Upper lobe of left lung (tissue), 6 donors: ENCODE measurements at places on chromosomes 7 and 10.

GRCh38 chr10:104681485-104681884, 40.4 kb downstream of the SORCS3 start:
- no peak for DNase-seq

DNA sequence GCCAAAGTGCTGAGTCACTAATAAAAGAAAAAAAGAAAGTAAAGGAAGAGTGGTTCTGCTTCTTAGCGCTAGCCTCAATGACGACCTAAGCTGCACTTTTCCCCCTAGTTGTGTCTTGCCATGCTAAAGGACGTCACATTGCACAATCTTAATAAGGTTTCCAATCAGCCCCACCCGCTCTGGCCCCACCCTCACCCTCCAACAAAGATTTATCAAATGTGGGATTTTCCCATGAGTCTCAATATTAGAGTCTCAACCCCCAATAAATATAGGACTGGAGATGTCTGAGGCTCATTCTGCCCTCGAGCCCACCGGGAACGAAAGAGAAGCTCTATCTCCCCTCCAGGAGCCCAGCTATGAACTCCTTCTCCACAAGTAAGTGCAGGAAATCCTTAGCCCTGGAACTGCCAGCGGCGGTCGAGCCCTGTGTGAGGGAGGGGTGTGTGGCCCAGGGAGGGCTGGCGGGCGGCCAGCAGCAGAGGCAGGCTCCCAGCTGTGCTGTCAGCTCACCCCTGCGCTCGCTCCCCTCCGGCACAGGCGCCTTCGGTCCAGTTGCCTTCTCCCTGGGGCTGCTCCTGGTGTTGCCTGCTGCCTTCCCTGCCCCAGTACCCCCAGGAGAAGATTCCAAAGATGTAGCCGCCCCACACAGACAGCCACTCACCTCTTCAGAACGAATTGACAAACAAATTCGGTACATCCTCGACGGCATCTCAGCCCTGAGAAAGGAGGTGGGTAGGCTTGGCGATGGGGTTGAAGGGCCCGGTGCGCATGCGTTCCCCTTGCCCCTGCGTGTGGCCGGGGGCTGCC, at the start of gene IL6:
Gene IL6, plus strand, starts transcription at position 294 of the 807 bp plus-strand sequence. Its CDS starts 63 bp downstream, at position 357.
- peak; percentile 95 for DNase-seq

DNA sequence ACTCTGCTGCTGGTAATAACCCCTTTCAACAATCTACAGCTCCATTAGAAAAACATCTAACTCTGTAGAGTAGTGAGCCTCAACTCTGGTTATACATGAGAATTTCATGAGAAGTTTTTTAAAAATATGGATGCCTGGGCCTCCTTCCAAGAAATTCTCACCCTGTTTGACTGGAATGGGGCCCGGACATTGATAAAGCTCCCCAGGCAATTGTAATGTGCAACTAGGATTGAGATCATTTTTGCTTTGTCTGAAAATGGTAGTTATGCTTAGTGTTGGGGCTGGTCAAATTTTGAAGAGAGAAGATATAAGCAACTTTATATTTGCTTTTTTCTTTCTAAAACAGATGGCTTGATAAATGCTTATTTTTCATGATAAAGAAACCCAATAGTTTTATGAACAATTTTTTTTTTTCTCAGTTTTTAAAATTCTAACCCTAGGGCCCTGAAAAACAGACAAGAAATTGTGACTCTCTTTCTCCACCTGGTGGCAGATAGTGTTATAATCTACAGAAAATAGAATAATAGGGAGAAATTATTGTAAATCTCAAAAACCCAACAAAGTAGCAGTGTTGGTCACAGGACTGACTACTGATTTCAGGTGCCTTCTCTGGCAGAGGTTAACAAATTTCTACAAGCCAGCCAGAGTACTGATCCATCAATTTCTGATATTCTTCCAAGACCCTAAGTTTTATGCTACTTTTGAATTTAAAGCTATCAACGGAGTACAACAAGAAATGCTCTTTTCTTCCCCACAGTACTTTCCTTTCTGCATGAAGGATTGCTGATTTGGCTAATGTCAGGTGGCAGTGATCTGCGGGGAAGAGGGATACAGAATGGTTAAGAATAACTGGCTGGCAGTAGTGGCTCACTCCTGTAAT, 174.8 kb downstream of the DKK1 start:
- DNase-seq: no peak

GRCh38 chr7:30922596-30922995, 10.9 kb downstream of the AQP1 start:
- peak; percentile 22 for DNase-seq

- no peak for DNase-seq
Measured at GRCh38 chr10:391305-391704, 256.1 kb downstream of the ZMYND11 start.

DNA sequence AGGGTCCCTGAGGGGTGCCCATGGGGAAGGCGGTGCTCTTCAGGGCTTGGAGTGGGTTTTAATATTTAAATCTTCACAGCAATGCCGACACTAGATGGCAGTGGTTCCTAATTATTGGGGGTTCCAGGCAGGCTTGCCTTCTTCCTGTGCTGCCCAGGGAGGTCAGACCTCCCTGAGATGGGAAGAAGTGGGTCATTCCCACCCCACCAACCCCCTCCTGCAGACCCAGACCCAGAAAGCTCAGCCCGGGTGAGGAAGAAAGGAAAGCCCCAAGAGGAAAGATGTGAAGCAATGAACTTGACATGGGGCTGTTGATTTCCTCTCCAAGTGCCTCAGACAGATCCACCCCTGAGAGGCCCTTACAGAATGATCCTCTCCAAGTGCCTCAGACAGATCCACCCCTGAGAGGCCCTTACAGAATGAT, 85.1 kb upstream of the LANCL2 start:
- no peak for DNase-seq

DNA sequence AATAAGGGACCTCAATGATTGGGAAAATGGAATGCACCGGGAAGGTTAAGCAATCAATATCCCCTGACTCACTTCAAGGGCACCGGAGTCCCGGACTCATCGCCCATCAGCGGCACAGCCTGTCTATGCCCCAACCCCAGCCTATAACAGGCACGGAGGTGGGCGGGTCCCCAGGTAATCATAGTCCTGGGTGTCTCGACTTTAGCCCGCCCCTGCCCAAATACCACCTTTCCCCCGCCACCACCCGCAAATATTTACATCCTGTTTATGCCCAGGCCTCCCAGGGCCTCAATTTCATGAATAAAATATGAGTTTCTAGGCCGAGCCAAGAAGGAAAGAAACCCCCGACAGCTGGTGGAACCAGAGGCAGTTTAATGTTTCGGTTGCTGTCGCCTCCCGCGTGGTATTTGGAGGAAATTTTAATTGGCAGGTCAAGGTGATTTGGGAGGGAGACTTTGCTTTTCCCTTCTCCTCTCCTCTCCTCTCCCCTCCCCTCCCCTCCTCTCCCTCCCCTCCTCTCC, 15.6 kb upstream of the RFC2 start:
- DNase-seq: peak; percentile 53

DNA sequence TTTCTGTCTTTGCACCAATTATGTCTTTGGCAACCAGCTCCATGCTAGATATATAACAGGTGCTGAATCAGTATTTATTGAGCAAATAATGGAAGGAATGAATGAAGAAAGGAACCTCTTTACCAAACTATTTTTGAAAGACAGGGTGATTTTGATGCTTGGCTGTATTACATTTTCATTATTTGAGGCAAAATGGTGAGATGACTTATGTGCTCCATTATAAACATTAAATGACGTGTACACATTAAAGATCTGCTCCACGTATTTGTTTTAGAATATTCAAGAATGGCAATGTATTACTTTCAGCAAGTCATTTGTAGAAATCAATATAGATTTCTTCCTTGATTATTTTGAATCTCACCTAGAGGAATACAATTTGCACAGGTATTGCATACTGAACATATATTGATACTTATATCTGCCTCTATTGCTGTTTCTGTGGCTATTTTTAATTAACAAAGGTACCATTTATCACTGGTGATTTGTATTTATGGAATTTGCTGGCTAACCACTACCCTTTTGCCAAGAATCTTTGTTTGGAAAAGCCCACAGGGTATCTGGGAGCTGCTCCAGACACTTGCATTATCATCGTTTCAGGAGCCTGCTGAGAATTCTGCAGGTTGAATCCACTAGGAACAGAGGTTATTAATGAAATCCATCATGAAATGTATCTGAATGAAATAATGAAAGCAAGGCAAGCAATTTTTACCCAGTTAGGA, 92.2 kb downstream of the SEMA3C start:
- no peak for DNase-seq

DNA sequence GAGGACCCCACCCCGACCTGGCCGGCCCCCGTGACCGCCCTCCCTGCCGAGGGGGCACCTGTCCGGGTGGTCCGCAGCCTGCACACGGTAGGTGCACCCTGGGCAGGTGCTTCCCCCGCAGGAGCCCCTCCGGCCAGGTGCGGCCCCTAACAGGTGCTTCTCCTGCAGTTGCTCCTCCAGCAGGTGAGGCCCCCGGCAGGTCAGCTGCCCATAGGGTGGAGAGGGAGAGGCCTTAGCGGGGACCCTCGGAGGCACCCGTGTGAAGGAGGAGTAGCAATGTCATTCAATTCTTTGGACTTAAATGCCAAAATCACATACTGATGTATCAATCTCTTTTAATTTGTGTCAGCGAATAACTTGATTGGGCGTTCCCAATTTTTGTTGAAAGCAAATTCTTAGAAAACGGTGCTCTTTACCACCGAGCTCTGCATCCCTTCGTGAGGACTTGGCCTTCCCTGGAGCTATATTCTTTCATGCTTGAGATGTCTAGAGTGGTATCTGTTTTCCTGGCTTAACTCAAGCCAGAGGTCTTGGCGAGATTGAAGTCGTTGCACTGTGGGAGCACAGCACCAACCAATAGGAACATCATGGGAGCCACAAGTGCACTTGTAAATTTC, 738 bp upstream of the NCAPG2 start:
- DNase-seq: no peak
